Subcutaneous adipose tissue (tissue), 4 donors: ENCODE measurements at places on chromosomes 1 and 21. TPM values are rescaled to one million over a fixed set of nuclear protein-coding genes. Genes with fewer than 3 reads are reported as not detected.

MEX3A gene
- total RNA-seq = 0.57 TPM

CYP4B1 gene
- 224 TPM for total RNA-seq

SETSIP gene
- not detected for total RNA-seq

LCE3E gene
- not detected for total RNA-seq

WNT4 gene
- total RNA-seq = under 0.01 TPM

SLC1A7 gene
- total RNA-seq = 0.17 TPM

NR0B2 gene
- not detected for total RNA-seq

SLAMF9 gene
- total RNA-seq = 3.6 TPM

ELAVL4 gene
- not detected for total RNA-seq

GPR37L1 gene
- not detected for total RNA-seq

KRTAP10-10 gene
- not detected for total RNA-seq

PHTF1 gene
- 19.0 TPM for total RNA-seq

SPRR2F gene
- total RNA-seq = not detected

ANGPTL7 gene
- total RNA-seq = not detected

DCLRE1B gene
- total RNA-seq = 4.2 TPM

COL8A2 gene
- total RNA-seq = 5.3 TPM

PGLYRP4 gene
- total RNA-seq = not detected

JAM2 gene
- 15.7 TPM for total RNA-seq

CENPF gene
- total RNA-seq = 5.1 TPM

CD1C gene
- 7.6 TPM for total RNA-seq

SYT14 gene
- total RNA-seq = not detected

CCDC185 gene
- not detected for total RNA-seq

COX20 gene
- 27.5 TPM for total RNA-seq

IGSF21 gene
- 12.6 TPM for total RNA-seq
